Dorsolateral prefrontal cortex (tissue), 122 donors: ENCODE measurements at places on chromosomes 5 and 9.

- no peak for DNase-seq
Observed at GRCh38 chr5:172402531-172403188, 51.7 kb downstream of the SH3PXD2B start.

DNA sequence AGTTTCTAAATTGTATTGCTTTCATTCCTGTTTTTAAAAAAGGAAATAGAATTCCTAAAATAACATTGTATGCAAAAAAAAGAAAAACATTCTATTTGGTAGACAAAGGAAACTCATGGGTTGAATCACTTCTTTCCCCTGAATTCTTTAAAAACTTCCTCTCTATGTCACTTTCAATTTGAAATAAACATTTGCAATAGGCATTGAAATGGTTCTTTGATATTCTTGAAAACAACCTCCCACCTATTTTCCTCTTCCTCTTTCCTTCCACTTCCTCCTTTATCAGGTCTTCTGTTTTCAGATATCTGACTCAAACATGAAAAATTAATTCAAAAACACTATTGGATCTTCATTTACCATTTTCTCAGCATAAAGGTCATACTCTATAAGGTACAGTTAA lies 442.0 kb upstream of the MEF2C start:
- no peak for DNase-seq

- DNase-seq = no peak
Observed at GRCh38 chr5:43627028-43627427, 24.0 kb downstream of the NNT start.

GRCh38 chr5:97134634-97135033 lies 7.8 kb downstream of the LIX1 start:
- DNase-seq = no peak

- no peak for DNase-seq
Observed at GRCh38 chr9:87383344-87384150, 114.1 kb upstream of the DAPK1 start.

DNA sequence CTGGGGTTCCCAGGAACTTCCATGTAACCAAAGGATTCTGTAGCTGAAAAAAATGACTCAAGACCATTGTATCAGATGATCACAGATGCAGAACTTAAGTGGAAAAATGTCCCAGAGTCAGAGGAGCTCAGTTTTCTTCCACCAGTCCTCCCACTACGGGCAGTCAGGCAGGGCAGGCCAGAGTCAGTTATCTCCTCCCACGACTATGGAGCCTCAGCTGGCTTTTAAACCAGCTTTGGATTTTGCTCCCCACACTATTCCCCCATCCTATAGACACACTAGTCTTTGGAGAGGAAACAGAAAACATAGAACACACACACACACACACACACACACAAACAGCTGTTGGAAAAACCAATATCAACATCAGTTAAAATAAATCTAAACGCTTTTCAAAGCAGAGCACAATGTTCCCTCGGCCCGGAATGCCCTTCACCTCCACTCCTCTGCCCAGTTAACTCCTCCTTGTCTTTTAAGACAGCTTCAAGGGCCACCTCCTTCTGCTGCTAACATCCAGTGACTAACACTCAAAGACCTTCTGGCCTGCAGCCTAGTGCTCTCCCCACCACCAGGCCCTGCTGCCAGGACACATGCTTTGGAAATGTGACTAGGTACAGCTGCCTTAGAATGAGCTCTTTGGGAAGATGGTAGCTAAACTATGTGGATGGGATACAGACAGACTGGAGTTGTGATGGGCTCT lies 56.8 kb downstream of the NIPAL4 start:
- DNase-seq = no peak

DNA sequence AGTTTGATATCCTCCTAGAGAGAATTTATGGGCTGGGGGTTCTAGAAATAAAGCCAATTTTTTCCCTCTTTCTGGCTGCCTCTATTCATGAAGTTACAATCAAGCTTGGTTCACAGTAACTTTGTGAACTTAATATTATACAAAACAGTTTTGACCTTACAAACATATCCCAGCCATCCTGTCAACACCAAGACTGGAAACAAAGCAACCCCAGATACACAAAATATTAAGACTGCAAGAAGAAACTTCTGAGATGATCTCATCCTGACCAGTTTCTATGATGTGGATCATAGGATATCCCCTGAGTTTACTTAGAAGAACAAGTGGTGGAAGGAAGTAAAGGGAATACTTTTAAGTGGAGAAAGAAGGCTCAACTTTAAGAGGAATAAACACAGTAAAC lies 28.3 kb upstream of the CER1 start:
- no peak for DNase-seq

DNA sequence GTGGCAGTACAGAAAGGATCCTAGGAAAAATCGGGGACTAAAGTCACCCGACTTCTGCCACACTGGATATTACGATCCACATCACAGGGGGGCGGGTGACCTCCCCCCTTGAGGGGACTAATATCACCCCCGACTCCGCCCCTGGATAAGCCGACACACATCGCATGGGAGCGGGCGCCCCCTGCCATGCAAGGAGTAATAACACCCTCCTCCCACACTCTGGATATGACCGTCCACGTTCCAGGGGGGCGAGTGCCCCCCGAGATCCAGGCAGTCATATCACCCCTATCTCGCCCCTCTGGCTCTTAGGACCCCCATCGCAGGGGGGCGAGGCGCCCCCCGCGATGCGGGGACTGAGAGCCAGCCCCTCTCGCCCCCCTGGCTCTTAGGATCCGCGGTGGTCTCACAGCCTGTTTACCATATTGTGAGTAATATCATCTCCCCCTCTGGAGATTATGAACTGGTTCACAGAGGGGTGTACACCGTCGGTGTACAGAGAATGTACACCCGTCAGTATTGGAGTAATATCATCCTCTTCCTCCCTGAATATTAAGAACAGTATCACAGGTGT lies 423.0 kb downstream of the DIRAS2 start:
- DNase-seq = no peak

- DNase-seq = no peak
Observed at GRCh38 chr9:106745876-106746275, 117.1 kb upstream of the ZNF462 start.

DNA sequence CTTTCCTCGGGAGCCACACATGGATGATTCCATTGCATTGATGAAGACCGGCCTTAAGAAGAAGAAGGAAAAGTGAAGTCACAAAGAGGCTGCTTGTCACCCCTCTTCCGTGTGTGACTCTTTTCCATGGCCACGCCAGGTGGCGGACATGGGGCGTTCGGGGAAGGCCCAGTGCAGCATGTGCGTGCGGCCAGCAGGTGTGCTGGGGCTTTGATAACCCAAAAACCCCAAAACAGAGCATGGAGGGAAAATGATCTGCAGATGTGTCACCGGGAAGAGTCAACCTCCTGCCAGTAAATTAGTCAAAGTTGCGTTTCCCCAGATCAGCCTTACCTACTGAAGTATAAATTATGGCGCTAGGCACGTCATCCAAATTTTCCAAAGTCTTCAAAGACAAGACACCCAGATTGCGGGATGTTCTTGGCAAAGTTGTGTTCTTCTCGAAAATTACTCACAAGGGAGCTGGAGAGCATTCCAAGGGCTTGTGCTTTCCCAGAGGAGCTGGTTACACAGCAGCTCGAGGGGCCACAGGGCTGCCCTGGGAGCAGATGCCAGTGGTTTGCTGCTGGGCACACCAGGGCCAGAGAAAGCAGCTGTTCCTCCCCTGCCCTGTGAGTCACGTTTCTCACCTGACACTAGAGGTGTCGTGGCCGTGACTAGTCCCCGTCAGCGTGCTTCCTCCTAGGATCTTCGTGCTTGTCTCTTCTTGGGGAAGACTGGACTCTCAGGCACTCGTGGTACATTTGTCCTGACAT lies 53.9 kb downstream of the IRX2 start:
- no peak for DNase-seq

GRCh38 chr5:15500325-15501001 lies 483 bp downstream of the FBXL7 start:
- DNase-seq = peak; percentile 36

GRCh38 chr5:138722544-138723177 lies 30.6 kb upstream of the CTNNA1 start:
- DNase-seq = no peak

DNA sequence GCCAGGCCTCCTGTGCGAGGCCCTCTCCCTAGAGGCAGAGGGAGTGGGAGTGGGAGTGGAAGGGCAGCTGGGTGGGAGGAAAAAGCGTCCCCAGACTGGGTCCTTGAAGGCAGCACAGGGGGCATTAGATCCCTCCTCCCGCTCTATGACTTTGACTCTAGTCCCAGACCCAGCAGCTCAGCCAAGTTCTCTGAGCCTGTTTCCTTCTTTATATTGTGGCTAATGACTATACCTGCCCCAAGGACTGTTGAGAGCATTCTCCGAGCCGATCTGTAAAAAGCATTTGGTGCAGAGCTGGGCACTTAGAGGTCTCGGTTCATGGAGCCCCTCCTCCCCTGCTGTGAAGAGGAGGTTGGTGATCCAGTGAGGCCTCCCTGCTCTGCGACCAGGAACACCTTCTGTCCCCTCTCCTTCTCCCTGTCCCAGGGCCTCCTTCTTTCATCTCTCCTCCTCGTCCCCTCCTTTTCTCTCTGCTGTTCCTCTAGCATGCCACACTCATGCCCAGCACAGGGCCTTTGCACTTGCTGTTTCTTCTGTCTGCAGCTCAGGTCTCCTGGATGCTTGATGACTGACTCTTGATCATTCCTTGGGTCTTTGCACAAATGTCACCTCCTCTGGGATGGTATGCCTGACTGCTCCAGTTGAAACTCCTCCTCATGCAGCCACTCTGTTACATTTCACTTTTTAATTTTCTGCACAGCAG lies 23.4 kb upstream of the PSD2 start:
- no peak for DNase-seq

DNA sequence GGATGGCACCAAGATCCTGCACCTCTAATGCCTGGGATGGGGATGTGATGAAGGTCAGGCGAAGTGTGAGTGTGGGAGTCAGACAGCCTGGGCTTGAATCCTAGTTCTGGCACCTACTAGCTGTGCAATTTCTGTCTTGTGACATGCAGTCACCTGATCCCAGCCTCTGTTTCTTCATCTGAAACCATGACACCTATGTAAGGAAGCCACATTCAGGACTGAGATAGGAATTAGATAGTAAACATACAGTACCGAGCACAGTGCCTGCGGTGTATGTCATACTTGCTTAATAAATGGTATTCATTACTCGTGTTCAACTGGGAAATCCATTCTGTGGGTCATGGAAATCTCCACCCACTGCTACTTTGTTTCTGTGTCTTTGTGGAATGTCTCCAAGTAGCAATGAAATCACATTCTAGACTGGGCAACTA lies 140.6 kb upstream of the STC2 start:
- no peak for DNase-seq

- no peak for DNase-seq
Observed at GRCh38 chr9:91557327-91557726, 133.7 kb upstream of the NFIL3 start.

GRCh38 chr5:138869763-138870500 lies 5.2 kb downstream of the LRRTM2 start:
- no peak for DNase-seq
